ENCODE measurements at places on chromosomes 12 and 14.

DNA sequence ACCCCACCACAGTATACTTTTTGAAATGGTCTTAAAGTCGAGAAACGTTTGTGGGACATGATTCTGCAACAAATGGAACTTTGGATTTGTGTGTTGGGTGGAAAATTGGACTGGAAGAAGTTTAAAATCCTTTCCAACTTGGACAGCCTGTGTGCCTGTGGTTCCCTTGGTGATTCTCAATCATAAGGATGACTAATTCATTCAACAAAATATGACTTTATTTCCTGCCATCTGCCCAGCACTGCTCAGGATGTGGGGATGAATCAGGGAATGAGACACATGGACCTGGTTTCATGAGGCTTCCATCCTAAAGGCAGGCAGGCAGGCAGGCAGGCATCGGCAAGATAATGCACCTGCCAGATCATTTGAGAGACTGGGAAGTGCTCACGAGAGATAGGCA, 57.3 kb upstream of the TMEM132D start:
- no peak for DNase-seq

DNA sequence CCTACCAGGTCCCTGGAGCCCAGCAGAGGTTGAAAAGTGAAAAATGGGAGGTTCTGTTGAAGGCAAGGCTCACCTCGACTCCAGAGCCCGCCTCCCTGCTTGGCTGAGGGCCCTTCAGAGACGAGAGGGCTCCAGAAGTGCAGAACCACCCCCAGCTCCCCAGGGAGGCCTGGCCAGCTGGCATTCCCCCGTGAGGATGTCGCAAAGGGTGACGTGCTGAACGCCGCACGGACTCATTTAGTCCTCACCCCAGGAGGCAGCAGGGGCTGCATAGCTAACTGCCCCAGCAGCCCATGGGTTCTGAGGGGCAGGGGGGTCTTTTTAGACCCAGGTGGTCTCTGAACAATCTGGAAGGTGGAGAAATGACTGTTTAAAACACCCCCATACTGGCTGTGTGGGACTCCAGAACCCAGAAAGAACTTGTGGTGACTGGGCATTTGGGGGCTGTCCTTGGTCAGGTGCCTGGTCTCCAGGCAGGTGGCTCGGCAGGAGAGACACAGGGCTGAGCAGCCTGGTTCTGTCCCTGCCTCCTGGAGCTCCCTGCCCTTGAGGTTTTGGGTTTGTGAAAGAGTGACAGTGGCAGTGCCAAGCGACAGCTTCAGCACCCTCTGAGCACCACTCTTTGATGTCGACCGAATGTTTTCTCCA, 32.0 kb downstream of the ANAPC7 start:
- DNase-seq: no peak

DNA sequence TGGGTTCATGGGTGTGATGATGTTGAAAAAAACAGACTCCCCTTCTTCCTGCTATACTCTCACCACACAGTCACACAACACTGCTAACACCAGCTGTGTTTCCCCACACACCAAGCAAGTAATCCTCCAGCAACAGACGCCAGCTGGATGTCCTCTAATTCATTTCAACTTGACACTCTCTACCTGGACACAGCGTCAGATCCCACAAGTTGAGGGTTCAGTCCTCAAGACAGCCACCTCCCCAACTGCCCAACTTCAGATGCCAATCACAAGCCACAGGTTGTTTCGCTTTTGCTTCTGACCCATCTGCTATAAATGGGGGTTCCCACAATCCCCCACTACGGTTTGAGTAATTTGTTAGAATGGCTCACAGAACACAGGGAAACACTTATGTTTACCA, 49.3 kb downstream of the TMEM30B start:
- no peak for DNase-seq

DNA sequence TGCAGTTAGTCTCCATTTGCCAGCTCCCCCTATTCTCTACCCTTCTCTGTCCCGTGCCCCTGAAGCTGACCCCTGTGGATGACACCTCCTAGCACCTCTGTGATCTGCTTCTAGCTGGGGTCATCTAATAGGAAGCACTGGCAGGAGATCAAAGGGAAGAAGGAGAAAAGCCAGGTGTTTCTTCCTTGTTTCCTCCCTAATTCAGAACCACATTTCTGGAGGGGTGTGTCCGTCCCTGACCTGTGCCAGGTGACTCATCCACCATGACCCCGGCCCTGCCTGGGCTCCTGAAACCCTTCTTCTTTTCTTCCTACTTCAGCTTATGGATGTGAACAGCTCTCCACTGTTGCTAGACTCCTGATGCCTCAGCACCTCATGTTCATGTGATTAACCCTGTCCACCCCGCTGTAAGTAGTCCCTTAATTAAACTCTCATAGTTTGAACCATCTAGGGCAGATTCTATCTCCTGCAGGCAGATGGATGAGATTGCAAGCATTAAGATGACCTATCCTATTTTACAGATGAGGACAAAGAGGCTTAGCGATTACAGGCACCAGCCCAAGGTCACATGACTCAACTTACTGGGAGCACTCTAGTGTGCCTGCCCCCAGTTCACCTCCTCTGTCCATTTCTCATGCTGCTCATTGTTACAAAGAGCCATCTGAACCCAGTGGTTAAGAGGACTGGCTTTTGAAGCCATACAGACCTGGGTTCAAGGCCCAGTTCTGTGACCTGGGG, 770.5 kb downstream of the MED13L start:
- DNase-seq: no peak

GRCh38 chr12:76316468-76316867, 31.7 kb downstream of the BBS10 start:
- DNase-seq: no peak

GRCh38 chr12:110475426-110475825, 6.8 kb downstream of the FAM216A start:
- no peak for DNase-seq

All from CD8-positive, alpha-beta T cell (primary cell).